ENCODE measurements at places on chromosomes 5 and 9.

- DNase-seq: no peak
Measured at GRCh38 chr9:123174887-123175518, 93.4 kb downstream of the STRBP start.

DNA sequence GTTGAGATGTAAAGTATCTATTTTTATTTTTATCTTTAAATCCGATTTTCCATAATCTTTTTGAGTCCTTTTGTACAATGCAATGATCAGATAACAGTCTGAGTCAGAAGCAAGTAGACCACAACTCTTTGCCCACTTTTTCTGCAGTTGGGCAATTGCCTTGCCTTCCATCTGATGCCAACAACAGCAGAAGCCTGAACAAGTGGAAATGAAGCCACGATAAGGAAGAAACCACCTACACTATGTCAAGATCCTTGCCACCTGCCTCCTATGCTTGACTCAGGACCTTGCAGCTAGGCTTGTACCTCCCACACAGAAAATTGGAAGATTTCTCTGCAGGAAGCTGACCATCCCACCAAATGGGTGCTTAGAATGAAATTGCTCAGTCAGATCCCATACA is 78.6 kb downstream of the ANXA1 start:
- no peak for DNase-seq

- DNase-seq: no peak
Measured at GRCh38 chr5:8478326-8478725, 609.4 kb downstream of the MTRR start.

GRCh38 chr5:1757511-1757910 is 42.1 kb downstream of the MRPL36 start:
- DNase-seq: no peak

DNA sequence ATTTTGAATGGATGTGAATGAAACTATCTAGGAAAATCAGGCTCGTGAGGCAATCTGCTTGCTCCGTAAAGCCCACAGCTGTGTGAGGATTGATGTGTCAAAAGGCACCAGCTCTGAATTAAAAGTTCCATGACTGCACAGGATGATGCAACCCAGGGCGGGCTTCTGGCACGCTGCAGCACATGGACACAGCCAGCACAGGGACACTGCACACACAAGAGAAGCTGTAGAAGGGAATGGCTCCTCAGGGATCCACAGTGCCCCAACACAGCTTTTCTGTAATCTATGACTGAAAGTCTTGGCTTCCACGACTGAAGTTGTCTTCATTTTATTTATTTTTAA is 151.0 kb downstream of the GCNT1 start:
- peak; percentile 49 for DNase-seq
